Activated T-cell treated with anti-CD3 and anti-CD28 coated beads for 4 hours (primary cell): ENCODE measurements at places on chromosomes 12 and 14.

DNA sequence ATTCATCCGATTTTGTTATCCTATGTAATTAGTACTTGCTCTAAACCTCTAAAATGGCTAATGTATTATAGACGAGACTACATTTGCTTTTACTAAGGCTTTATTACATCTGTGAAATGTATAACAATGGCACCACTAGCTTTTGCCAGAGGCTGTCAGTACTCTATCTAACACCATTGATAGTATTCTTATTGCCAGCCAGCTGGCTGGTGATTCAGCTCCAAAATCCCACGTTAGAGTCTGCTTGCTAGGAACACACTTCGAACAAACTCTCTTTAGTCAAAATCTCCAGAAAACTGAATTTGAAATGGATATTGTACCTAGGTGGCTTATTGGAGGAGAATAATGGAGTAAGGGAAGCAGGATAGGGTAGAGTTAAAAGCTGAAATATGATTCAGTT lies 839.2 kb downstream of the SLC6A15 start:
- DNase-seq: no peak

DNA sequence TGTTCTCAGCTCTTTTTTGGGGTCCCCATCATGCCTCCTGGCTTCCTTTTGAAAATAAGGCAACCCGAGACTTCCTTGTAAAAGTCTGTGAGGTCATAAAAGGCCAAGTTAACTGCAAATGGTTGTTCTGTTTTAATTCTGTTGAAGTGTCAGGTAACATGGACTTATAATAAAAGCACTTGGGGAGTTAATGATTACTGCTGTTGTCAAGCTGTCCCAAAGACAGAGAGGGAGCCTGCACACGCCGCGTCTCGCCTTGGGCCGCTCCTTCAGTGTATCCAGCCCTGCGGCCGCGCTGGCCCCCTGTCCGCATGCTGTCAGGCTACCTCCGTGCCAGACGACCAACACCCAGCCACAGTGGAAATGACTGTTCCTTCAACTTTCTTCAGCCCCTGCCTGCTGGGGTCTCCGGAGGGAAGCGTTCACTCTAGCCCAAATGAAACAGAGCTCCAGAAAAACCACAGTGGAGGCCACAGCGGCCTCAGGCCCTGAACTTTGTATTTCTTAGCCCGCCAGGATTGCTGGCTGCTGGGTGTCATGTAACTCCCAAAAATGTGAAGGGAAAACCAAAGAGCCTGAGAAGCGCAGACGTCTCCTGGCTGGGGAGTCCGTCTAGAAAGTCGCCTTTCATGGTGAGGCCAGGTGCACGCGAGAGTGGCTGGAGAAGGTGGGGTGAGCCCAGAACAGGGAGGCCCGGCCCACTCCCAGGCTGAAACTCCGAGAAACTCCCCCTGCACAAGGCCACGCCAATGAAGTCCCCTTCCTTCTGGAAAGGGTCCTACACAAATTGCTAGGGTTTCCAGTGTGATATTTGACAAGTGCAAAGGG lies 189.1 kb downstream of the ZFP36L1 start:
- DNase-seq: no peak

- no peak for DNase-seq
Measured at GRCh38 chr12:47014474-47014873, 64.9 kb upstream of the PCED1B start.

- no peak for DNase-seq
Measured at GRCh38 chr12:98232753-98233390, 282.5 kb upstream of the TMPO start.

- DNase-seq: no peak
Measured at GRCh38 chr14:70652871-70653270, 11.2 kb downstream of the TTC9 start.

DNA sequence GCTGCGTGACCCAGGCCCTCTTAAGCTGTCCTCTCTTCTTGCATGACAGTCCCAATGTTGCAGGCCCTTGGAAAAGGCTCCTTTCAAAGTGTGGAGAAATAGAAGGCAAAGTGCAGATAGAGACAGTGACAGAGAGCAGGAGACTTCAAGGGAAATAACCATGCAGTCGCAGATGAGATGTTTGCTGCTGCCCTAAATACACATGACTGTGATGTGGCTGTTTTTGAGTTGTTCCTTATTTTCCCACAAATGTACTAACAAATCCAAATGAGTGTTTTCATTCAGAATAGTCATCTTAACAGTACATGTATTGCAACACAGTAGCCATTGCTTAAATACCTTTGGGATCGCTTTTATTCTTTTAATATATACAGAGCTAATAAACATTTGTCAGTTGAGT lies 101.6 kb downstream of the SLC15A5 start:
- DNase-seq: no peak

DNA sequence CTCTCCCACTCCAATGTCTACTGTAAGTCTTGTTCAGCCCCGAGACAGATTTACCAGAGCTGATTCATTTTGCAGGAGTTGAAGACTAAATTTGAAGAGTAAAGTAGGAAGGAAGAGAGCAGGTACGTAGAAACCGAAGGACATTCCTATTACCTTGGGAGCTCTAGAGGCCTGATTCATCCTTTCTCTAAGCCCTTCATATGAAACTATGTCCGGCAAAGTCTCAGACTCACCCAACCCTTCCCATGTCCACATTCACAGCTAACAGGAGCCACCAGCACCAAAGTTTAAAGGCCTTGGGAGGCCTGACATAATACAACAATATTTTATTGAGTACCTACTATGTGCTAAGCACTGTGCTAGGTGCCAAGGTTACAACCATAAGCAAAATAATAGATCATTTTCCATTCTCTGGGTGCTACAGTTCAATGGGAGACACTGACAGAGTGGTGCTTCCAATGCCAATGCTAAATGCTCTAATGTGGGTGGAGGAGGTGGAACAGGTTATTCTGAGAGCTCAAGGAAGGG lies 86.6 kb downstream of the PHLDA1 start:
- DNase-seq: no peak

- DNase-seq: no peak
Measured at GRCh38 chr14:60958146-60958545, 22.7 kb downstream of the TRMT5 start.

DNA sequence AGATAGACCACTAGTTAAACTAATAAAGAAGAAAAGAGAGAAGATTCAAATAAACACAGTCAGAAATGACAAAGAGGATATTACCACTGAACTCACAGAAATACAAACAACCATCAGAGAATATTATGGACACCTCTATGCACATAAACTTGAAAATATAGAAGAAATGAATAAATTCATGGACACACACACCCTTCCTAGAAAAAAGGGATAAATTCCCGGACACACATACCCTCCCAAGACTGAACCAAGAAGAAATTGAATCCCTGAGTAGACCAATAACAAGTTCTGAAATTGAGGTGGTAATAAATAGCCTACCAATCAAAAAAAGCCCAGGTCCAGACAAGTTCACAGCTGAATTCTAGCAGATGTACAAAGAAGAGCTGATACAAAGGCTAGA lies 187.9 kb downstream of the SEC23A start:
- no peak for DNase-seq

DNA sequence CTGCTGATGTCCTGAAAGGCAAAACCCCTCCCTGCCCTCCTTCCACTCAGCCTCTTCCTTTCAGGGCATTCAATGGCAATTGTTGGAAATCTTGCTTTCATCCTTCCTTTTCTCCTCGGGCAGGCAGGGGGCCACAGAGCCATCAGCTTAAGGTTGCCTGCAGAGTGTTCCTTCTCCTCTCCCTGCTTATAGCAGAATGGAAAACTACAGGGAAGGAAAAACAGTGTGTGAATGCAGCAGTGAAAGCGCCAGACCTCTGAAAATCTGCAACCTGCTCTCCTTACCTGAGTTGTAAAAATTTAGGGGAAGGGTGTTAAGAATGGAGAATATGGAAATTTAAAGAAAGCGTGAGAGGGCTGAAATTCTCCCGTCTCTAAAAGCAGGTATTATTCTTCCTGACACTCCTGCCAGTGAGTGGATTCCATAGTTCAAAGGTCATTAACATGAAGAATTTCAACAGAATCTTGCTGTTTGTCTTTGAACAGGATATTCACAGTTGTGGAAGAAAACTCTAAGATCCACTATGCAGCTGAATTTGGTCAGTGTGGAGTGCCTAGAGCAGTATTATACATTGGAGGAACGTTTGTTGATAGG lies 348.8 kb downstream of the KCNH5 start:
- no peak for DNase-seq

GRCh38 chr12:121719926-121720414 lies 7.4 kb downstream of the TMEM120B start:
- no peak for DNase-seq

- no peak for DNase-seq
Measured at GRCh38 chr14:23694949-23695663, 58.9 kb downstream of the DHRS2 start.

- no peak for DNase-seq
Measured at GRCh38 chr12:31796270-31796951, 67.6 kb upstream of the AMN1 start.

DNA sequence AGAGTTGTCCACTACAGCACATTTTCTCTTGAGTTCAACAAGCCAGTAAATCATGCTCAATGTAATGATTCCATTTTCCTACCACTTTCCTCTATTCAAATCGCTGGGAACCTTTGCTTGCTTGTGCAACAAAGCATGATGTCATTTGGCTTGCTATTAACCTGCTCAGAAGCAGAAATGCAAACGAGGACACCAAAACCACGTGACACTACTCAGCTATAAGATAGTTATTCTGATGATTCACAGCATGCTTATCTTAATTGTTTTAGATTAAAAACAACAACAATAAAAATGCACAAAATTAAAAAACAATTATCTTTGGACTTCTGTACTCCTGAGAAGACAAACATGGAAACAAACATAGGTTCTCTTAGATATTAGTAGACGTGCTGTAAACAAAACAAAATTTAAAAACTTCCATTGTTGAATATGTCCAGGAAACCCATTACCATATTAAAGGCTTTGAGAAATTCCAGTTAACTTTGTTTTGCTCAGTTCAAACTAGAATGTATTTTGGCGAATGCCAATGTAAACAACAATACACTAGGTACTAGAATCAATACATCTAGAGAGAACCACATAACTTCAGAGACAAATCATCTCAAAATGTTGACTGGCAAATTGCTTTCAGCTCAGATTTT lies 77.5 kb upstream of the KRAS start:
- no peak for DNase-seq

GRCh38 chr14:37194698-37195097 lies 3.0 kb upstream of the MIPOL1 start:
- no peak for DNase-seq

DNA sequence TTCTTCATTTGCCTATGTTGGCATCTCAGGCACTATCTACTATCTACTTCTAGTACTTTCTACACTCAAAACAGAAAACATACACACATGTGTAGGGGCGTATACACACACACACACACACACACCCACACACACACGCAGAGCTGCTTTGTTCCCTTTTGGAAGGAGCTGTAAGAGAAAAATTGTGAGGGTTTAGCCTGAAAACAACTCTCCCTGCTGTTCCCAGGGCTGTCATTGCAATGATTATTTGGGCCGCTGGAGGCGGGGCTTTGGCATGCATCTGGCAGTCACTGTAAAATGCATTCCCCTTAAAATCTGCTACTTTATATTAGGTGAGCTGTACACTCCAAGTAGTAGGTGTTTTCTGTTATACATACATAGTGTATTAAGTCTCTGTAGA lies 29.1 kb upstream of the SLC38A2 start:
- no peak for DNase-seq

DNA sequence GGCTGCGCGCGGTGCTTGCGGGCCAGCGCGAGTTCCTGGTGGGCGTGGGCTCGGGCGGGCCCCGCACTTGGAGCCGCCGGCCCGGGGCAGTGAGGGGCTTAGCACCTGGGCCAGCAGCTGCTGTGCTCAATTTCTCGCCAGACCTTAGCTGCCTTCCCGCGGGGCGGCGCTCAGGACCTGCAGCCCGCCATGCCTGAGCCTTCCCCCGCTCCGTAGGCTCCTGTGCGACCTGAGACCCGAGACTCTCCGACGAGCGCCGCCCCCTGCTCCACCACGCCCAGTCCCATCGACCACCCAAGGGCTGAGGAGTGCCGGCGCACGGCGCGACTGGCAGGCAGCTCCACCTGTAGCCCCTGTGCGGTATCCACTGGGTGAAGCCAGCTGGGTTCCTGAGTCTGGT lies 46.0 kb upstream of the PLEKHG3 start:
- DNase-seq: no peak

GRCh38 chr12:85559536-85559935 lies 276.7 kb downstream of the RASSF9 start:
- DNase-seq: no peak

- DNase-seq: peak; percentile 17
Measured at GRCh38 chr12:122886851-122887818, 8.8 kb downstream of the VPS37B start.

DNA sequence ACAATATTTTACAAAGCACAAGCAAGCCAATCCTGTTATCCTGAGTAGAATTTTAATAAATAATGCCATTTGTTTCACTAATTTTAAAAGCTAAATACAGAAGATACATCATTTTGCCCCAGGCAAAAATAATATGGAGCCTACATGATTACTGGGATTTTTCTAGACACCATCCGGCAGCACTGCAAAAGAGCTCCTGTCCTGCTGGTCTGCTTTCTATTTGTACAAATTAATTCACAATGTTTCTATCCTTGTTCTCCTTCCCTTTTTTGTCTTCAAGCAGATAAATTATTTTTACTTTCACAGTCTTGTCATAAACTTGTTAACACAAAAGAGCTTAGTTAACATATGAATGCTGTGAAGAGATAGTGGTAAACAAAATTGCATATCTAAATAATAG lies 4.6 kb downstream of the SIX1 start:
- no peak for DNase-seq

DNA sequence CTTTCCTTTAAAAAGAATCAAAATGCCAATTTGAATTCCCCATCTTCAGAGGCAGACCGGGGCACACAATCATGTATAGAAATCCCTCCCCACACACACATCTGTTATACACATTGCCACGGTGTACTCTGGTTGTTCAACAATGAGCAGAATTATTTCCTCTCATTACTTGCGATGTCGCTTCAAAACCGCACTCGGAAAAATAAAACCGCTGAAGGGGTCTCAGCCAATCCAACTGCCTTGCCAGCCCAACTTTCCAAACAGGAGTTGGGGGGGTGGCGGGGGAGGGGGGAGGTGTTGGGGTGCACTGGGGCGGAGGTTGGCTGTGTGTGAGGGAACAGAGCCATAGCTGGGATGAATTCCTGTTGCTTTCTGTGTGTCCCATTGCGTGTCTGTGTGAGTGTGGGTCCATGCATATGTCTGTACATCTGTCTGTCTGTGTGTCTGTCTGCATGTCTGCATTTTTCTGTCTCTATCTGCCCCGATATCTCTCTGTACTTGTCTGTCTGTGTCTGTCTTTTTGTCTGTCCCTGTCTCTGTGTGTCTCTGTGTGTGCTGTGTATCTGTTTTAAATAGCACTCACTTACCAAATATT lies 163.6 kb upstream of the TBX3 start:
- no peak for DNase-seq
